ENCODE measurements at places on chromosomes 12 and 14.

DNA sequence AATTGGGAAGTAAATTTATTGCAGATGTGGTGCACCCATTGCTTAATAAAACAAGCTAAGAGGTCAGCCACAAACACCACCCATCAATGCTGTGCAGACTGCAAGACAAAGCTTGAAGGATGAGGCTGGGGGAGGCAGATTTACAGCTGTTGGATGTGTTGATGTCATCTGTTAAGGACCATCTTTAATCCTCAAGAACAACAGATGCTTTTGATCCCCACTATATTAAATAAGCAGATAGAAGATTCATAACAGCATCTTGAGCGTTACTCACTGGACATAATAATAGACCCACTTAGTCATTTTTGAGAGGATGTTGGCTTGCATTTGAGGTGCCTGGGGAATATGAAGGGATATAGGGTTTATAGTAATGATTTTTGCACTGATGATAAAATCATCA is 58.8 kb downstream of the GPR68 start:
- no peak for DNase-seq

- no peak for DNase-seq
Observed at GRCh38 chr14:87996291-87996592, 3.3 kb upstream of the GALC start.

- DNase-seq, result no peak
Observed at GRCh38 chr14:105019861-105020814, 745 bp downstream of the CDCA4 start.

DNA sequence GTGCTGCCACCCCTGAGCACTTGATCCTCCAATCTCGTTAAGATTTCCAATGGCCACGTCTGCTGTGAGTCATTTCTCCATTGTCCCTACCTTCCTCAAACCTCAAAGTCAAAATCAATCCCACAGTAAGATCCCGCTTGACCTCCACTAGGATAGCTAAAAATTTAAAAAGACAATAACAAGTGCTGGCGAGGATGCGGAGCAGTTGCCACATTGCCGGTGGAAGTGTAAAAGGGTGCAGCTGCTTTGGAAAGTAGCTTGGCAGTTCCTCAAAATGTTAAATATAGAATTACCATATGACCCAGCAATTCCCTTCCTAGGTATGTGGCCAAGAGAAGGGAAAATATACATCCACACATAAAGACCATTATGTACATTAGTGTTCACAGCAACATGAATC is 9.5 kb upstream of the BCL7A start:
- no peak for DNase-seq

DNA sequence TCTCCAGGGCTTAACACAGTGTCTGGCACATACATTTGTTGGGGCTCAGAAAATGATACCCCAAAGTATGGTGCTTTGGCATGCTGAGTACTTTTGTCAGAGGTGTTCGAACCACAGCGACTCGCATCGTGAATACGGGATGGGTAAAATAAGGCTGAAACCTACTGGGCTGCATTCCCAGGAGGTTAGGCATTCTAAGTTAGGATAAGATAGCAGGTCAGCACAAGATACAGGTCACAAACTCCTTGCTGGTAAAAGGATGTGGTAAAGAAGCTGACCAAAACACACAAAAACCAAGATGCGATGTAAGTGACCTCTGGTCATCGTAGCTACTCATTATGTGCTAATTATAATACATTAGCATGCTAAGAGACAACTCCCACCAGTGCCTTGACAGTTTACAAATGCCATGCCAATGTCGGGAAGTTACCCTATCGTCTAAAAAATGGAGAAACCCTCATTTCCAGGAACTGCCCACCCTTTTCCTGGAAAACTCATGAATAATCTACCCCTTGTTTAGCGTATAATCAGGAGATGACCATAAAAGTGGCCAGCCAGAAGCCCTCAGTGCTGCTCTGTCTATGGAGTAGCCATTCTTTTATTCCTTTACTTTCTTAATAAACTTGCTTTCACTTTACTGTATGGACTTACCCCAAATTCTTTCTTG is 3.3 kb upstream of the AEBP2 start:
- no peak for DNase-seq
